Fibroblast of skin of left biceps (primary cell): ENCODE measurements at places on chromosomes 1 and 21.

GRCh38 chr1:84223751-84224432 is 77.6 kb upstream of the SAMD13 start:
- DNase-seq: no peak

DNA sequence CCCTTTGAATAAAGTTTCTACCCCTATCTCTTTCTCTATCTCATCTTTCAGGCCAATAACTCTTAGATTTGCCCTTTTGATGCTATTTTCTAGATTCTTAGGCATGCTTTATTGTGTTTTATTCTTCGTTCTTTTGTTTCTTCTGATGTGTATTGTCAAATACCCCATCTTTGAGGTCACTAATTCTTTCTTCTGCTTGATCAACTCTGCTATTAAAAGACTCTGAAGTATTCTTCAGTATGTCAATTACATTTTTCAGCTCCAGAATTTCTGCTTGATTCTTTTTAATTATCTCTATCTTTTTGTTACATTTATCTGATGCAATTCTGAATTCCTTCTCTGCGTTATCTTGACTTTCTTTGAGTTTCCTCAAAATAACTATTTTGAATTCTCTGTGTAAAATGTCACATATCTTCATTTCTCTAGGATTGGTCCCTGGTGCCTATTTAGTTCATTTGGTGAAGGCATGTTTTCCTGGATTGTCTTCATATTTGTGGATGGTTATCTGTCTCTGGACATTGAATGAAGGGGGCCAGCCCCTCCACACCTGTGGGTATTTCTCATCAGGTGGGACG is 11.2 kb upstream of the CYP2J2 start:
- no peak for DNase-seq

- no peak for DNase-seq
Measured at GRCh38 chr1:63189677-63190076, 132.7 kb upstream of the FOXD3 start.

GRCh38 chr1:224170748-224171478 is 12.1 kb upstream of the DEGS1 start:
- no peak for DNase-seq

GRCh38 chr1:24764439-24764838 is 19.2 kb downstream of the CLIC4 start:
- no peak for DNase-seq
